Skin of body (tissue), 3 donors: ENCODE measurements at places on chromosomes 2 and 18.

GRCh38 chr18:49045585-49045984 lies 94.8 kb upstream of the SMAD7 start:
- DNase-seq = no peak

DNA sequence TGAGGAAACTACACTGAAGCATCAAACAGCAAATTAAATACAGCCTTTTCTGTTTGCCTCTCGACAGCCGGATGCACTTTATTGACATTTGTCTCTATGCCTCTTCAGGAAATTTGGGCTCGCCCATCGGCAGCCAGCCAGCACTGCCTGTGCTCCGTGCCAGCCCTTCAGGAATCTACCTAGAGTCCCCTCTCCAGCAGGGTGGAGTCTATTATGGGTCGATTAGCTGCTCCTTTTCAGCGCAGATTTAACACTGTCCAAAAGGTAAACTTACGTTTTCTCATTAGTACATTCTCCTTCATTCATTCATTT lies 91.5 kb downstream of the MYCN start:
- no peak for DNase-seq

- DNase-seq = no peak
Observed at GRCh38 chr2:48205137-48205798, 299.0 kb upstream of the FBXO11 start.

DNA sequence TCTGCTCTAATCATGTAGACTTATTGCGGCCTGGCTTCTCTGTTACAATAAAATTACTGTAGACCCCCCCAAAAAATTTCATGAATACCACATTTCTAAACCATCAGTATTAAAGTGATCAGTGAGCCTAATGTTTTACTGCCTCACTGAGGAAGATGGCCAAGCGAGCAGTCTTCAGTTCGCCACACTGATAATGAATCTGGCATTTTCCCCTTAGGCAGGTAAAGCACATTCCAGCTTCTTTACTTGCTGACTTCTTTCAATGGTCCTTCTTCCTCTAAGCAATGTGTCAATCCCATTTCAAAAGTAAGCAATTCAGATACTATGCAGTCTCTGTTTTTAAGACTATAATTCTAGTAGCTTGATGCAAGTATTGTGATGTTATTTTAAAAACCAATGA lies 137.6 kb downstream of the LAMA1 start:
- no peak for DNase-seq

- DNase-seq = no peak
Observed at GRCh38 chr2:181164699-181165098, 184.3 kb downstream of the UBE2E3 start.
